ENCODE measurements at places on chromosomes 1 and 21.

DNA sequence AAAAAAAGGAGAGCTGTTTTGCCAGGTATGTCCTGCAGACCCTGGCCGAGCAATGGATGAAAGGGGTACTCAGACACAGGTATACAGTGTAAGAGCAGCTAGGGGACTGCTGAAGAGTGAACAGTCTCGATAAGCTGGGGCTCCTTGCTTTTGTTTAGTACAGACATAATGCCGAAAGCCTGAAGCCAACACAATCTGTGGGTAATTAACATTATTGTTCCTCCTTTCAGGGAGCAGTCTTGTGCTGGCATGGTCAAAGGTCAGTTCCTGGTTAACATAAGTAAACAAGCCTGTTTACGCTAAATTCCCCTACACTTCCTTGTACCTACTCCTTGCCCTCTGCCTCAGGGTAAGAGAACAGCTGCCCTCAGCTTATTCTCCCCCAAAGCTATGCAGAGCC lies 272.3 kb upstream of the ST6GALNAC5 start:
- peak; percentile 40 for DNase-seq

DNA sequence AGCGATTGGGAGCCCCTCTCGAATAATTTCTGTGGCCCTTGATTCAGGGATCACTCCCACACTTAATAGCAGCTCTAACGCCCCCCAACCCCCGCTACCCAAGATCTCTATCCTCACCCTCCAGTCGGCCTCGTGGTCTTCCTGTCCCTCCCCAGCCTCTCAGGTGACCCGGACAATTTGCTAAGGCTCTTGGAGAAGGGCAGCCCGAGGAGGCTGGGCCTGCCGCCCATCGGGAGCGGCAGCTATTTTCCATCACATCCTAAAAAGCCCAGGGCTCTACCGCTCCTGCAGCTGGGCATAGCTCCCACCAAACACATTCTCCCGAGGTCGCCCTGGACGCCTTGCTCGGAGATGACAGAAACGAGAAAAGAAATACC lies 12.0 kb upstream of the PHLDA3 start:
- DNase-seq = no peak

DNA sequence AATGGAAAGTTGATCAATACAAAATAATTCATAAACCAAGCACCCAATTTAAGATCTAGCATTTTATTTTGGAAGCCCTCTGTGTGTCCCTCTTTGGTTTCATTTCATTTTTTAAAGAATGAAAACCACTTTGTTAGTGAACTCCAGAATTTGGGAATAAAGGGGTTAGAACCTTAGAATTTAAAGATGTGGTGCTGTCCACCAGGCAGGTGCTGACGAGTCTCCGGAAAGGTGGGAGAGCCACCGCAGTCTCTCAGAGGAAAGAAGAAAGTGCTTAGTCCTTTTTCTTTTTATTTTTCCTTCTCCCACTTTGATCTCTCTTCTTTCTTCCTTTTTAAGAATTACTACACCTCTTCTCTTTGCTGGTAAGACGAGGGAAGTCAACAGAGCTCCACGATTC lies 20.5 kb upstream of the HIVEP3 start:
- DNase-seq = no peak

GRCh38 chr1:149927563-149928400 lies at the start of gene SF3B4:
Gene SF3B4, minus strand, starts transcription at chr1:149927803. Its CDS starts 44 bp downstream, at chr1:149927759.
- DNase-seq = peak; percentile 94

DNA sequence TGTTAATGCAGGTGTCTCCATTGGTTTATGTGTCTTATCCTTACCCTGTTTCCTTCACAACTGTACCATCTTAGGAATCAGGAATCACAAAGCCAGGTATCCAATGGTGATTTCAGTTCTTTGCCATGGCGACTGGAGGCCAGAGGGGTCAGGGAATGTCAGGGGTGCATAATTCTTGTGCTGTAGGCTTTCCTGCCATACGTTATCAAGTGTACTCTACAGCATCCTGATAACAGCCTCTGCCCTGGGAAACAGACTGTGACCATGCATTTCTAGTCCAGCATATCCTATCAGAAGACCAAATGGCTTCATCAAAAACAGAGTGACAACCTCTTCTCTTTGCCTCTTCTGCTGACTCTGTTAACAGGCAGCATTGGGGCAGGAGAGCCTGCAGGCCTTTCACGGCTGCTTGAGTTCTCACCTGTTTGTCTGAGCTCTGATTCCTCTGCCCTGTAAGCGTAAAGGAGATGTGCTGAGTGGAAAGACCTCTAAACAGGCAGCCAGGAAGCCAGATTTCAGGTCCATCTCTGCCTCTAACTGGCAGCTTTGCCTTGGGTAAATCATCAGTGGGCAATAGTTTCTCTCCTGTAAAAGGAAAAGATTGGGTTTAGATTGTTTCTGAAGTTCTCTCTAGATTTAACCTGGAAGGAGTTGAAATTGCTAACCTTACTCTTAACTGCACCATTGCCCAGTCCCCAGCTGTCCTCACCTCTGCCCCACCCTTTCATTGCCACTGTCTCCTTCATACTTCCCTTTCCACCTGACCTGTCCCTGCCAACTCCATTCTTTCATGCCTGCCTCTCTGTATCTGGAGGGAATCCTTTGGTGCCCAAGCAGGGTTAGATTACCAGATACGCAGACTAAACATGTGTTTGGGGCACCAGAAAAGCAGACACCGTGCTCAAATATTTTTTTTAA lies 80.2 kb downstream of the LRRC8D start:
- DNase-seq = no peak

DNA sequence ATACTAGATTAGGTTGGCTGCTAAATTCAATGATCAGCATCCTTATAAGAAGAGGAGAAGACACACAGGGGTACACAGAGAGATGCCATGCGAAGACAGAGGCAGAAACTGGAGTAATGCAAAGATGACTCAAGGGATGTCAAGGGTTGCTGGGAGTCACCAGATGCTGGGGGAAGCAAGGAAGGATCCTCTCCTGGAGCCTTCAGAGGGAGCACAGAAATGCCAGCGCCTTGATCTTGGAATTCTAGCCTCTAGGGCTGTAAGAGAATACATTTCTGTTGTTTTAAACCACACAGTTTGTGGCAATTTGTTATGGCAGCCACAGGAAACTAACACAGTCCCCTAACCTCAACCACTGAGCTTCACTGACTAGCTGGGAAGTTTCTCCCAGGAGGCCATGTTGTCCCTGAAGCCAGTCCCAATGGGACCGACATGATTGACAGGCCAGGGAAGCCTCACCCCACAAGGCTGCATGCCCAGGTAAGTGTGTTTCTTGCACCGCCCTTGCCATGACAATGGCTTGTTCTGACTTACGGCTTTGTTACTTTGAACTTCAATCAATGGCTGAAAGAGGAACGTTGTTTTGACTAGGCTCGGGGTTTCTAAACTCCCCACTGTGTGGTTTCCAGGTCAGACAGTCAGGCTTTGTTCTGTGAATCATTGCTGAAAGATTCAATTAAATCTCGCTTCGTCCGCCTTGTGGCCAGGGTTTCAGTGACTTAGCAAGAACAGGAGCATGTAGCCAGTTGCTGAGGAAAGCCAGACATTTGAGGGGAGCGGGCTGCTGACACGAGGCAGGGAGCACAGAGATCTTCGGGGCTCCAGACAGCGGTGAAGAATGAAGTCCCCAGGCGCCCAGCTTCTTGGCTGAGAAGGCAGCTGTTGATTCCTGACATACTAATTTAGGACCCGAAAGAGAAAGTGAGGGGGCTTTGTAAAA lies 62.3 kb downstream of the RUNX1 start:
- peak; percentile 99 for DNase-seq

- DNase-seq = no peak
These were observed 115.7 kb downstream of the KCNJ6 start for GRCh38 chr21:37800456-37801061.

- no peak for DNase-seq
These were observed 388.4 kb downstream of the DISC1 start for GRCh38 chr1:232014941-232015340.

DNA sequence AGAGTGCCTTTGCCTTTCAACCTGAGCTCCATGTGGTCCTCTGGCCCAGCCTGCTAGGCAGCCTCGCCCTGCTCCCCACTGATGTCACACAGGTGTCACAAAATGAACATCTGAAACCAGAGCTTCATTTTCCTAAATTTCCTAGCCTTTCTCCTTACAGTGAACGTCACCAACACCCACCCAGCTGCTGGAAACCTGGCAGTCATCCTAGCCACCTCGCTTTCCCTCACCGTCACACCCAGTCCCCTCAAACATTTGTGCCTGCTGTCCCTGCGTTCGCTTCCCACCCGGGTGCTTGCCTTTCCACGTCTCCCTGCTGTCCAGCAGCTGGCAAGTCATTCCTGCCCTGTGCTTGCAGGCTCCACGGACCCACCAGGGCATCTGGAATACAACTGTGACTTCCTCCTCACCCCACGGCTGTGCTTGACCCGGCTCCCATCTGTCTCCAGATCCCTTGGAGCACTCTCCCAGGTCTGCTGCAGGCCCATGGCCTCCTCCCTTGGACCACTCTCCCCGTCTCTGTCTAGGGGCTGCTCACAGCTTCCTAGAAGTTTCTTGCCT lies 23.5 kb downstream of the ADARB1 start:
- no peak for DNase-seq

DNA sequence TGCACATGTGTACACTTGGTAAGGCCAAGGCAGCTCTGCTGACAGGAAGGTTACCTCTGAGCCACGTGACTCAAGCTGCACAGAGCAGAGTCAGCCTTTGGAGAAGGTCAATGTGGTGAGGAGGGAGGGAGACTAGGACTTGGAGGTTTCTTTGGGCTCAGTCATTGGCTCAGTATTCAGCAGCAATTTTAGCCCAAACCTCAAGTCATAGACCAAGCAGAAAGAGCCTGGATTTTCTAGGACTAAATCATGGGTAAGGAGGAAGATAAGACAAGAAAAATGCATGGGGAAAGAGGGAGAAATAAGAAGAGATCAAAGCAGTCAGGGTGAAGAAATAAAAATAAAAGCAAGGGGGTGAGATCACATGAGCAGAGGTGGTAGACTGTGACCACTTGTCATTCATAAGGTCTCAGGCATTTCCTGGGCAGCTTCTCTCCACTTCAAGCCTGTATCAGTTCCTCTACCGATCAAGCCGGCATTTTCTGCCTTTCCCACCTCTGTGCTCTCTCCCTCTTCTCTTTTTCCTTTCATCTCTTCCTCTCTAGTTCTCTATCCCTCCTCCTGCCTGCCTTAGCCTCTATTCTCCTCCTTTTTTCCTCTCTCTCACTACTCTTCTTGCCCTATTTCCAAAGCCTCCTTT lies 51.7 kb upstream of the DUSP10 start:
- DNase-seq = no peak

DNA sequence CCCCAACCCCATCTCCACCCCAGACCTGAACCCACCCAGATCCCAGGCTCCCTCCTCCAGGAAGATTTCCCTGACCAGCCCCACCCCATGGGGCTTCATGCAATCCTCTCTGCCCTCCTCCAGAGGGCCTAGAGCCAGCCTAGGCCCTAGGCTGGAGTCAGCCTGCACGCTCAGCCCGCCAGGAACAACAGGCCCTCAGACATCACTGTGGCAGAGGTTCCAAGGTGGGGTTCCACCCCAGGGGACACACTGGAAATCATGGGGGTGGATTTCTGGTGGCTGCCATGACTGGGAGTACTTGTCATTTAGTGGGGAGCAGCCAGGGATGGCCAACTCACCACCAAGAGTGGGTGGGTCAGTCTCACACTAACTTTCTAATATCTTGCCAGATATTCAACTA lies 122.0 kb downstream of the GLIS1 start:
- DNase-seq = no peak

DNA sequence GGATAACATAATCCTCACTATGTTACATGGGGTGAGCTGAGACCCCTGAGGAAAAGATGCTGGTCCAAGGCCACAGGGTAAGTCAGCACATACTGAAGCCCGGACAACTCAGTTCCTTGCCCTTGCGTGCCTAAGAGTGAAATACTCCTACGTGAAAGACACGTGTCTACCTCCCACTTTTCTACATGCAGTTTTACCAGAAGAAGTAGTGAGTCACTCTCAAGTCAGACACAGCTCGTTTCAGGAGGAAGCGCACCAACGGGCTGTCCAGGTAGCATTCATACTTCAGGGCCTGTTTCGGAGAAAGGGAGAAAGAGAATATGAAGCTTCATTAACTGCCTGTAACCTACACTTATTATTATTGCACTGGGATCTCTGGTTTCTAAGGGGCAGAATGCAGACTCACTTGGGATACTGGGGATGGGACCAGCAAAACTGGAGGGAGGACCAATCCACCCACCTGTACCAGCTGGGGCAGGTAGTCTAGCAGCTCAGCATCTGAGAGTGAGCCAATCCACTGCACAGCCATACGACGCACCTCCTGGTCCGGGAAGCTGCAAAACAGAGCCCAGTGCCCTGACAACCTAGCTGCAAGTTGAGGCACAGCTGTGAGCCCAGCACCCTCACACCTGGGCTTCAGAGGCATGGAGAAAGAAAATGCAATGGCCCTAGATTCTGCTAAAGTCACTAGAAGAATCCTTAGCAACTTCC lies 32.4 kb upstream of the PPP1R15B start:
- no peak for DNase-seq

GRCh38 chr1:160367516-160367900 lies 637 bp downstream of the NHLH1 start:
- no peak for DNase-seq

DNA sequence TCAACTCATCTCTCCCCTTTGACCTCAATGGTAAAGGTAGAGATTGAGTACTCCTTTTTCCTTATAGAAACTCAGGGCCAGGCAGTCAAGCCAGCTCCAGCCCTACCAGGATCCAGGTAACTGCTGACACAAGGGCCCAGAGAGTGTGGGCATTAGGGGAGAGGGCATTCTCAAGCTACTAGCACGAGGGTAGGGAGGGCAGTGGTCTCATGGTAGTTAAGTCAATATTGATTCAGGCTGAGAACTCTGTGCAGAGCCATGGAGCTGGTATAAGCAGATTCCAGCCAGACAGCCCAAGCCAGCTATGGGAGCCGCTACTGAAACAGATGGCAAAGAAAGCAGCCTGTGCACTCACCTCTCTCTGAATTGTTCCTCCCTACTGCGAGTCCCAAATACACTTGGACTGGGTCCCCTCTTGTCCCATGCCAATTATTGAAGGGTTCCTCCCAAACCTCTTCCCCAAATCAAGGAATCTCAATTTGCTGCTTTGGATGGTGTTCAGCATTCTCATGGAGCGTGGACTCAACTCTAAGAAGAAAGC lies 2.8 kb downstream of the PI4KB start:
- no peak for DNase-seq

DNA sequence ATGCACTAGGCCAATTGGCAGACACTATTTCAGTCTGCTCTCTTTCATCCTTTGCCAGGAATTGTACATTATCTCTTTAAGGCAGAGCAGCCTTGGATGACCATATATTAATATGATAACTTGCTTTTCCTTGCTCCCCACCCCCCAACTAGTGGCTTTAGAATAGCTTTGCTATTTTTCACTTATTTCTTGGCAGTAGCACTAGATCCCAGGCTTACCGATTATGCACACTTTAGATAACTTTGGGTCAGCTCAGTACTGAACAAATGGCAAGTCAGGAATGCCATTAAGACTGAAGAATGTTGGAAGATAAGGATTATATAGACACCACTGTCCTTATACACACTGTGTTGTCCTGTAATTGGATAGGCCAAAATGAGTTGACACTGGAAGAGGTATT lies 146.4 kb downstream of the FGGY start:
- no peak for DNase-seq

DNA sequence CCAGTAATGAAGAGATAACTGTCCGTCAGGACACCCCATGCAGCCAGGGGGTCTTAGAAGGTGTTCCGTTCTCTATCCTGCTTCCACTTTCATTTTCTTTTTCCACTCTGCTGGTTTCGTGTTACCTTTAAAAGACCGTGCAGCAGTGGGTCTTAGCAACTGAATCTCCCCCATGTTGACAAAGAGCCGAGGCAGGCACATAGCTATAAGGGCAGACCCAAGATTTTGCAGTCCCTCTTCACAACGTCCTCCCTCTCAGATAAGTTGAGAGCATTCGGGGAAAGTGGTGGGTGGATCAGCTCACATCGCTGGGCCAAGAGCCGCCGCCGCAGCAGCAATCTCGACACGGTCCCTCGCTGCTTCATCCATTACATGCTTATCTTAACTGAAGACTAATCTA lies 355.5 kb downstream of the LMO4 start:
- no peak for DNase-seq

Data from SW480 (cell line).